ENCODE measurements at places on chromosomes 7 and 10.
A peak's percentile ranks its signal among the peaks of the same experiment; 100 is the strongest.

DNA sequence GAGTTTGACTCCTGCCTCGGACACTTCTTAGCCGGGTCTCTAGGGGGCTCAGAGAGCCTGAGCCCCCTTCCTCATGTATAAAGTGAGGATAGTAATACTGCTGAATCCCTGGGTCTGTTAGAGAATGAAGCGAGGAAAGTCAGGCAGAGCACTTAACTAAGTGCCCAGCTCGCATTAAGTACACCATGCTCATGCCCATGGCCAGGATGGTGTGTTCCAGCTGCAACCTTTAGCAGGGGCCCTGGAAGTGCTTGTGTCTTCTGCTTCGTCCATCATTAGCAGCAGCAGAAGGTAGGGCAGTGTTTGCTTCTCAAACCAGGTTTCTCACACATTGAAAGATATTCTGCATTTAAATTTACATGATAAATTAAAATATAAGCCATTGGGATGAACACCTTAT is 27.3 kb upstream of the WDFY4 start:
- no peak for DNase-seq

- no peak for DNase-seq
These were observed 190.4 kb downstream of the AHR start for GRCh38 chr7:17488829-17489228.

DNA sequence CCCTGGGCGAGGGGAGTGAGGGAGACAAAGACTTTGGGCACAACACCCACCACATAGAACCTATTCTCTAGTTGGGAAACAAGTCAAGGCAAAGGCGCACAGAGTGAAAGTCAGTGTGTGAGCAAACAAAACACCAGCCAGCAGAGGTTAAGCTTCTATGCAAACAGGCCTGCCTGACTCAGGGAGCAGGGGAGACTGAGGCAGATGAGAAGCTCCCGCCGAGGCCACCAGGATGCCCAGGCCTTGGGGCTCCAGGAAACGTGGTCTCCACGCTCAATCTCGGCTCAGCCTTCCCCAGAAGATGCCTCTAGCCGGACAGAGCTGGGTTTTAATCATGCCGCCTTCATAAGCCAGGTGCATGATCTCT is 74.1 kb upstream of the KCNMA1 start:
- no peak for DNase-seq

- DNase-seq, result no peak
These were observed 157.7 kb downstream of the ADARB2 start for GRCh38 chr10:1579671-1580070.

- DNase-seq, result no peak
These were observed 132.7 kb downstream of the ELAPOR2 start for GRCh38 chr7:86926732-86927131.

- DNase-seq, result no peak
These were observed 65.3 kb downstream of the SGCE start for GRCh38 chr7:94590526-94591162.

- no peak for DNase-seq
These were observed 81.3 kb downstream of the C10orf105 start for GRCh38 chr10:71638064-71638821.

DNA sequence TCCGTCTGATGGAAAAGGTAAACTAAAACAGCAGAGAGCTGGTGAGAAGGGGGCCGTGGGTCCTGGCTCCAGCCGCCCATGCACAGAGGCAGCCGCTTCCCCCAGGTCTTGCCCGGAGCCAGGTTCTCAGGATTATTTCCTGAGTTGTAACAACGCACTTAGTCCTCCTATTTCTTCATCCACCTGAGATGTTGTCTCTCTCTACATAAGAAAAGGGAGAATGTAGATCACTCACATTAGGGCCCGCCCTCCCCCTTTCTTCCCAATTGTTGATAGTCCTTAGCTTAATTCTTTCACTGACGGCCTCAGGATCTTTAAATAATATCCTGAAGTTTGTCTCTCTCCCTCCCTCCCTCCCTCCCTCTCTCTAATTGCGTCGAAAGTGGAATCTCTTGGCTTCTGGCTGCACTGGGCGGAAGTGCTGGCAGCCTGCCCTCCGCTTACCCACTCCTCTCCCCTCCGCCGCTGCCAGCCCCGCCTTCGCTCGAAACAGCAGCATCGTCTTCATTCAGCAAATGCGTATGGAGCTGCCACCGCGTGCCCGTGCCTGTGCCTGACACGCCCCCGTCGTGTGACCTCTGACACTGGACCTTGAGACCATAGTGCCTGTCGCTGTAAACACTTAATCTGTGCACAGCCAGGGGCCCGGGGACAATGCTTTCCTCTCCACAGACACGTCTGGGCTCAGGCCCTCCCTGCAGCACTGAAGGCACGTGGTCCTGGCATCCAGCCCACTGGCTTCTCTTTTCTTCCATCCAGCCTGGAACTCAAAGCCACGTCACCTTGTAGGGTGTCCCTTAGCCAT is 174.5 kb upstream of the PPP2R2D start:
- DNase-seq, result no peak

DNA sequence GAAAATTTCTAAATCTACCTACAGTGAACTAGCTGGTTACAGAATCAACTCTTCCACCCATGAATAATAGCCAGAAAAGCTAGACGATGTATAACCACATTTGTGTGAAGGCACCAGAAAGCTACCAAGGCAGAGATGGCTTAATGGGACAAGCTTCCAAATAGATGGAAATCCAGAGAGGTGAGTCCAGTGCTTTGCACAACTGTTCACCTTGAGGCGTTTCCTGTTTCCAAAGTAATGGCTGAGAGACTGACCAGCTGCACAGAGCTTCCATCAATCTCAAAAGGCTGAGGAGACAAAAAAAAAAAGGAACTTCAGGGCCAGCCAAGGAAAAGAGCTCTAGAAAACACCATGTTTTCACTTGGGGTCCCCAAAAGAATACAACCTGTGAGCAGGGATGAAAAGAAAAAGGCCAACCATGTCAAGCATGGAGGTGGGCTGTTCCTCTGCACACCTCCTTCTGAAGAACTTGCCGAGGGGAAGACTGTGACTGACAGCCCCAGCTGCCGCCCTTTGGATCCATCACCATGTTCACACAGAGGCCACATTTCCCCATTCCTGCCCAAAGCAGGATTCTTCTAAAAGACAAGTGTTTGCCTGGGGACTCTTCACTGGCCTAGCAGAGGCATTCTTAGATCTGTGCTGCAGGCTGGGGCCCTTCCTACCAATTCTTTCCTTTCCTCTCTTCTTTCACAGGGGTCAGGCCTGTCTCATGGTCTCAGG is 72.9 kb downstream of the ARHGAP21 start:
- no peak for DNase-seq

DNA sequence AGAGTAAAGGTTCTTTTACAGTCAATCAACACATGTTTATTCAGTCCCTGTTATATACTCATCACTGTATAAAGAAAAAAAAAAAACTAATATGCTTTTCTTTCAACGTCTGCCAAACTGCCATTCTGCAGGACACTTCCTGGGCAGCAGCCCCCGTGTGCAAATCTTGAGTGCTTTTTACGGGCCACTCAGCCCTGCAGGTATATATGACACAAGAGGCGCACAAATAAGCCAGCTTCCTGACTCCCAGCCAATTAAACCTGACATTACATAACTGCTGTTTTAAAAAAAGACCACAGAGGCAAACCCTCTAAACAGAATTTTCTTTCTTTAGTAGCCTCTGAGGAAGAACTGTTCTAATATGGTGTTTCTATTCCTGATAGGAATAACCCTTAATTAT is 263.0 kb upstream of the NEBL start:
- DNase-seq, result no peak

GRCh38 chr7:111092406-111093236 is 1.7 kb downstream of the LRRN3 start:
- DNase-seq, result no peak

DNA sequence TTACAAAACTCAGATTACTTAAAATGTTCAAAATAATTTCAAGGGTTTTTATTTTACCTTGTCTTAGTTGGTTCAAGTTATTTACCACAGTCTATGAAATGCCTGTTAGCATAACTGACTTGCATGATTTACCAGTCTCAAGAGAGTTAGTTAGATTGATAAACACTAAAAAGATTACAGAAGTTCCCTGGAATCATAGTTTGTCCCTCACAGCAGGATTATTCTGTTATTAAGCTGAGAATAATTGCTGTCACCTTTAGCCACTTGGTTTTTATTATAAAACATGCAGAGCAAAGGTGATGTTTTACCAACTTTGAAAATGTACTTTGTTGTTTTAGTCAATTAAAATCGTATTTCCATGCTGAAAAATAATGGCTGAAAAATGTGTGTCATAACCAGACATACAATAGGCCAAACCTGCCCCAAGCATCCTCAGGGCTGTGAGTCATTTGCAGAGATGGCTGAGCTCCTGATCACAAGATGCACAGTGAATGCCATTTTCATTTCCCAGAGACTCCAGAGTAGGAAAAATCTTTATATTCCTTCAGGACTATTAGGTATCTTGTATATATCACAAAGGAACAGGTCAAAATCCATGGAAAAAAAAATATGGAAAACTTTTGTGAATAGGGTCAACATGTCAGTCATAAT is 87.8 kb upstream of the DKK1 start:
- no peak for DNase-seq

DNA sequence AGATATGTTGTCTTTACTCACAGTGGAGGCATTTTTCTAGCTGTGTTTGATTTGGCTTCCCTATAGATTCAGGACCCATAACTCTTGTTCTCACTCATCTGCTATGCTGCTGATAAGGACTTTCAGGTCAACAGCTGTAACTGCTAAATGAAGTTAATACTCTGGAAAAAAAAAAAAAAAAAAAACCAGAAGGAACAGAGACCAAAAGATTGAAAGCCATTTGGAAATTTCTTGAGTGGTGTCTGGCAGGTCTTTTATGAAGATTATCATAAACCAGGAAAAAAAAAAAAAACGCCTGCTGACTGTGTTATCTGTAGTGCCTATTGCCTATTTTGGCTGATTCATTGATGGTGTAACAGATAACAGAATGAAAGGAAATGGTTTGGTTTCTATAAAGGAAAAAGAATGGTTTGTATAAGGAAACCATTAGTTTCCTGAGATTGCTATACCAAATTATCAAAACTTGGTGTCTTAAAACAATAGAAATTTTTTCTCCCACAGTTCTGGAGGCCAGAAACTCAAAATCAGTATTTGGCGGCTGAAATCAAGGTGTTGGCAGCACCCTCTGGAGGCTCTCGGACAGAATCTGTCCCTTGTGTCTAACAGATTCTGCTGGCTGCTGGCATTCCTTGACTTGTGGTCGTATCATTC is 60.5 kb upstream of the BET1 start:
- DNase-seq, result no peak

DNA sequence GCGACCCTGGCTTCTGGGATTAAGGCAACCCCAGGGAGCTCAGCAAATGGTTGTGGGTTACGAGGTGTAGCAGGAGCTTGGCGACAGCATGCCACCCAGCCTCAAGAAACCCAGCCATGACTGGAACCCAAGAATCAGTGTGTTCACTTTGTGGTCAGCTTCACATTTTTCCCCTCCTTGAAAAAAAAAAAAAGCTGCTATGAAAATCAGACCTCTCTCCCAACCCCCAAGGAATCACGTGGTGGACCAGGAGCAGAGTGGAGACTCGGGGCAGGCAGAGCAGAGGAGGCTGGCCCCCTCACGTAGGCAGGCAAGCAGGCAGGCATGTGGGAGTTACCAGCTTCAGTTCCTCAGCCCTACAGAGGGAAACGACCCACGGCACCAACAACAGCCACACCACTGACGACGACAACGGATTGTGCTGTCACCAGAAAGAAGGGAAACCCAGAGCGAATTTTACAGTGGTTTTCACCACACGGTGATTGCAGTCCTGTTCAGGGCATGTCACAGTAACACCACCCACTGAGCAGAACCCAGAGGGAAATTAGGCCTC is 203.4 kb downstream of the SLC25A13 start:
- DNase-seq, result no peak

GRCh38 chr7:7731732-7732131 is 13.3 kb upstream of the RPA3 start:
- no peak for DNase-seq

- no peak for DNase-seq
These were observed 48.7 kb upstream of the DYNC1I1 start for GRCh38 chr7:95723583-95724180.

DNA sequence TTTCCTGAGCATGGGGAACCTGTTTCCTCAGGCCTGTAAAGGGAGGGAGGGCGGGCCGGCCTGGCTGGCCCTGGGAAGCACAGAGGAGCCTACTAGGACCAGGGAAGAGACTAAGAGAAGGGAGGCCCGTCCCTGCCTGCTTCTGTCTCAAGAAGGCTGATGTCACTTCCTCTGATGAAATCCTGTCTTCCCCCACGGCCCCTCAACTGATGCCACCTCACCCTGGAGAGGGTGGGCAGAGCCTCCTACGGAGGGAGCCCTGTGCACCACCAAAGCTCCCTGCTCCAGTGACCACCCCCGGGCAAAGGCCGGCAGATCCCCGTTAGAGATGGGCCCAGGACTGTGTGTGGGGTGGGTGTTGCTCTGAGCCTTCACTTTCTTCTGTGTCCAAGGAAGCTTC is 1.0 kb upstream of the PILRA start:
- no peak for DNase-seq

- no peak for DNase-seq
These were observed at the start of gene HOGA1 for GRCh38 chr10:97584060-97584797. HOGA1 (plus strand) TSS chr10:97584389; CDS start chr10:97584704, 315 bp downstream.

DNA sequence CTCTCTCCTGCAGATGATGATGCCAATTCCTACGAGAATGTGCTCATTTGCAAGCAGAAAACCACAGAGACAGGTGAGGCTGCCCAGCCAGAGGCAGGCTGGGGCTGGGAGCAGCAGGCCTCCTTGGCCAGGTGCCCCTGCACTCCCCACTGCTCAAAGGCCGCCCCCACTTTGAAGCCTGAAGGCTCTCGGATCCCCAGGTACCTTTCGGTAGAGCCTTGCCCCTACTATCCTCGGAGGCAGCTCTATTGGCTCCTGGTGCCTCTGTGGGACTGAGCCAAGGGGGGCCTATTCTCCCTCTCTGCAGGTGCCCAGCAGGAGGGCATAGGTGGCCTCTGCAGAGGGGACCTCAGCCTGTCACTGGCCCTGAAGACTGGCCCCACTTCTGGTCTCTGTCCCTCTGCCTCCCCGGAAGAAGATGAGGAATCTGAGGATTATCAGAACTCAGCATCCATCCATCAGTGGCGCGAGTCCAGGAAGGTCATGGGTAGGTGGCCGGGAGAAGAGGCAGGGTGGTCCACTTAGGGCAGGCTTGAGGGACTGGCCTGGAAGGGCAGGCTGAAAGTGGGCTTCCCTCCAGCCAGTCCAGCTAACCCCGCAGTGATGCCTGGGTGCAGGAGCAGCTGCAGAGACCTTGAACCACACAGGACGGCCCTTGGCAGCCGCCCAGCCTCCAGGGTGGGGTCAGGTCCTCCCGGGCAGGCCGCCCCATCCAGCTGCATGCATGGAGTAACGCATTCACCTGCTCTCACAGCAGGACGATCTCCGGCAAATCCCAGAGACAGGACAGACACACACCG is 14.1 kb downstream of the LAT2 start:
- no peak for DNase-seq

GRCh38 chr7:135414850-135415439 is 95.0 kb downstream of the CNOT4 start:
- DNase-seq, result peak; percentile 40

- DNase-seq, result no peak
These were observed 93.7 kb downstream of the TMEM26 start for GRCh38 chr10:61359452-61359851.
